ENCODE measurements at places on chromosomes 5 and 9. TPM values are rescaled to one million over a fixed set of nuclear protein-coding genes. Genes with fewer than 3 reads are reported as not detected.

DNA sequence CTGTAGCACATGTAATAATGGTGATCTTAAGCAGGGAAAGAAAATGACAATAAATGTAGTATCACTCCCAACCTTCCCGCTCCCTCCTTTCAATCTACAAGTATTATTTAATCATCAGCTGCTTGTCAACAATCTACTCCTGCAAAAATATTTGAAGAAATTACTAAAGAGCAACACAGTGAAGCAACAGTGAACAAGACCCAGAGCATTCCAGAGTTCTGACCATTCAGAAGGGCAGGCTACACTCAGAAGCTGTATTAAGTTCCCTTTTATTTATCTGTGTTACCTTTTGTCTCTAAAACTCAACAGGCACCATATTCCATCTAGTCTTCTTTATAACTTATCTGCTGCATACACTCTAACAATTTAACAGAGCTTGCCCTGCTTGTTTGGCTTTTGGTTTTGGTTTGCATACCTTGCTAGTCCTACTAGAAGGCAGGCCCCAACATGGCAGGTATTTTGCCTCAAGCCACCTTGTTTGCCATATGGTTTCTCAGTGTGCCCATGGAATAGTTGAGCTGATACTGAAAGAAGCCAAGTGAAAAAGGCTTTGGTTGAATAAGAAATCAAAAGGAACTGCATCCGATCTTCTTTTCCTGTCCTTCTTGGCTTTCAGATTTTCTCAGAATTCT lies 253.9 kb downstream of the CEMIP2 start:
- DNase-seq = no peak

DNA sequence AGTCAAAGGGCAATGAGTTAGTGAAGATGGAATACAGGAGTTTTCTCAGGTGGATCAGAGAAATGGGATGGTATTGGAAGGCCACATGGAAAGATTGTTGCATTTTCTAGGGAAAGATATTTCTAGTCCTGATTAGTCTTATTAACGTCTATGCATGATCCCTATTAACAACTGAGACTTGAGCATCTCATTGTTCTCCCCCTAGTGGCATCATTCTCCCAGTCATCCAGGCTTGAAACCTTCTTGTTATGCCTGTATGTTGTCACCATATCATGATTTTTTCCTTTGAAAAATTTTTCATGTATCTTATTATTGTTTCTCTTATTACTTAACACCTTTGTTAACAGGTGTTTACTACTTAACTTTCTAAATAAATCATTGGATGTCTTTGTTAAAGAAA lies 34.4 kb downstream of the KIF2A start:
- no peak for DNase-seq

- DNase-seq = peak; percentile 25
Measured at GRCh38 chr9:124216474-124217176, 41.1 kb upstream of the NEK6 start.

DNA sequence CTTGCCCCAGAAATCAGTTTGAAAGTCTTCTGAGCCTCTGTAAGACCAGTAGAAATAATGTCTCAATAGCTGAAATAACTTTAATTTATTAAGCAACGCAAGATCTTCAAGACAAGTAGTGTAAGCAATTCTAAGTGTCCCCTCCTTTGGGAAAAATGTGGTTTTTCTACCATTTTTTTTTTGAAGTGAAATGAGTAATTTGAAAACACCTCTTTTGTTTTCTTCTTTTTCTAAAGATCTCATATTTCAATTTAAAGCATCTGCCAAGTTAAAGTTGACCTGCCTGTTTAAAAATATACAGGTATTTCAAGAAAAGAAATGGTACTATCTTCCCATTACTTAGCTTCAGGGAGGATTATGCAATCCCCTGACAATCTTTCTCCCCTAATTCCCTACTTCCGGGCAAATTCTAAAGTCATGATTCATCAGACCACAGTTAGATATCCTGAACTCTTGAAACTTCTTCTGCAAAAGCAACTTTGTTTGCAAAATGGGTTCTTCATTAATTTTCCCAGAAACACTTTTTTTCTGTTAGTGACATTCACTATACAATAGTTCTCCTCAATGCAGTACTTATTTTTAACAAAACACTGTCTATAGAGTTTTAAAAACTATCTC lies 7.8 kb upstream of the ANXA1 start:
- DNase-seq = no peak

BHMT2 gene
- total RNA-seq = 9.6 TPM

GRCh38 chr5:179800696-179801201 lies 5.9 kb downstream of the MGAT4B start:
- DNase-seq = no peak

SLIT3 gene
- 29.2 TPM for total RNA-seq

GRCh38 chr5:39022151-39022550 lies 52.0 kb downstream of the RICTOR start:
- DNase-seq = no peak

GRCh38 chr9:112124156-112124555 lies 50.9 kb downstream of the SUSD1 start:
- no peak for DNase-seq

KIAA1191 gene
- total RNA-seq = 121 TPM

IRX1 gene
- total RNA-seq = not detected

- no peak for DNase-seq
Measured at GRCh38 chr9:130918826-130919558, 20.1 kb downstream of the FIBCD1 start.
